Activated gamma-delta T cell treated with anti-CD3 and anti-CD28 coated beads, Interleukin-2, amount 50 U/mL, for 16 hours (primary cell): ENCODE measurements at places on chromosomes 5 and 9.

DNA sequence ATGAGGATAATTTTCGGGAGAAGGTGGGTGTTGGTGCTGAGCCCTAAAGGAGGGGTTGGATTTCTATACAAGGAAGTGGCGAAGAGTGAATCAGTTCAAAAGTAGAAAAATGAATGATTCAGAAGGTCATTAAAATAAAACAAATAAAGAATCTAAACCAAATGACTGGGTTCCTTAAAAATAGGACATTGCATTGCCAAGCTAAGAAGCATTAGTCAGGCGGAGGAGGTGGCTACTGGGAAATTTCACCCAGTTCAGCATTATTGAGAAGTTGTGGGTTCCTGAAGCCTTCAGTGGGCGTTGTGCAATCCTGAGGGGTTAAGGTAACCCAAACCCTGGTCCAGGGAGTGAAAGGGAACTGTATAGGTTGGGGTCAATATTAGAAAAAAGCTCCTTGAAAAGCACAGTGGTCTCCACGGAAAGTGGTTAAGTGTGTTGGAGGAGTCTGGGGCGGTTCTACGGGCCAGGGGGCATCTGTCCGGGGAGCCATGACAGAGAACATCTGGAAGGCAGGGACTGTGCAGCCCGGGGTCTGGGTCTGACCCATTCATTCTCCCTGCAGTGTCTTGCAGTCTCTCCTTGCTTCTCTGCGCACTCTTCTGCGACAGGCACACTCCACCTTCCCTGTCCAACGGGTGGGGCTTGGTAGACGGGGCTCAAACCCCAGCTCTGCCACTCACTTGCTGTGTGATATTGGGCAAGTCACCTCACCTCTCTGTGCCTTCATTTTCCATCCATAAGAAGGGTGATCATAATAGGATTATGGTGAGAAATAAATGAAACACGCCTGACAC, 27.6 kb upstream of the DUSP1 start:
- no peak for DNase-seq

DNA sequence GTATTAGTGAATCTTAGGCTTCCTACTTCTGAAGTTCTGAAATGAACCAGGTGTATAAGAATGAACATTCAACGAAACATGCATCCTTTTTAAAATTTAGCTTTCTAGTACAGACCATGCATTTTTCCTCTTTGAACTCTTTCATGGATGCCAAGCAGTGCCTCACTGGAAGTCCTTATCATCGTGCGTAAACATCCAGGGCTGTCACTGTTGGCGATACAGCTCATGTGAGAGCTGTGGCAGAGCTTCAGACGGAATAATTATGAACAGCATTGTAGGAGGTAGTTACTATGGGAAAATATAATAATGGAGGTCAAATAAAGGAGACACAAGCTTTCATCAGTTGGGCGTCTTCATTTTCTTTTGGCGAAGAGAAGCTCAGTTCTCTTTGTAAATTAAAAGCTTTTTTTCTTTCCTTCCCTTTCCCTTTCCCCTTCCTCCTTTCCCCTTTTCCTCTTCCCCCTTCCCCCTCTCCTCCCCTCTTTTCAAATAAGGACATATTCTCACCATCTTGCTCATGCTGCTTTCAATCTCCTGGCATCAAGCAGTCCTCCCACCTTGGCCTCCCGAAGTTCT, 167.3 kb downstream of the KDM4C start:
- no peak for DNase-seq

DNA sequence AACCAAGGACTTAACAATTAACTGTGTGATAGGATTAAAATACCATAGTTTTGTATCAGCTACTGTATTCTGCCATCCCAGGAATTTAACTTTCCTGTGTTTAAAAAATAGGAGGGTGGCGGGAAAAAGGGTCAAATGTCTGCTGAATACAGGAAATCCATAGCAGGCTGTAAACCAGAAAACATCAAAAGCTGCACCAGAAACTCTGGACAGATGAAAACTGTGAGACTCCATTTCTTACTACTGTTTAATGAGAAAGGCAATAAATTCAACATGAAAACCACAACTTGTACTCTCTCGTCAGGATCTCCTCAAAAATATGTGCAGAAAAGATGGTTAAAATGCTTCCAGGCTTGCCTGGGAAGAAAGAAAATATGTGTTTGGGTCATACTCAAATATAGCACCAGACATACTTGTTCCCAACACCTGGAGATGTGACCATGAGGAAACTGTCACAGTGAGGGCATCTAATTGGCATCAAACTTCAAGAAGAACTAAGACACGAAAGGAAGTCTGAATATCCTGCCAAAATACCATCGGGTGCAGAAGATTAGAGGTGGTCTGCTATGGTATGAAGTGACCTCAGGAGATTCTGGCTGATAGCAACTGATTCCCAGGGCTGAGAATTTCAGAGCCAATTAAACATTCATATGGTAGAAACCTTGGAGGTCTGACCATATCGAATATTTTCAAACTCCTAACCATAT, 164.7 kb upstream of the TARS1 start:
- no peak for DNase-seq

- DNase-seq: no peak
Observed at GRCh38 chr5:129609710-129610109, 138.2 kb upstream of the MINAR2 start.

GRCh38 chr9:93129286-93129685, 4.8 kb downstream of the NINJ1 start:
- DNase-seq: no peak

- DNase-seq: no peak
Observed at GRCh38 chr5:134140530-134141201, 26.2 kb downstream of the TCF7 start.

GRCh38 chr5:59999056-59999455, 105.5 kb upstream of the PDE4D start:
- no peak for DNase-seq

DNA sequence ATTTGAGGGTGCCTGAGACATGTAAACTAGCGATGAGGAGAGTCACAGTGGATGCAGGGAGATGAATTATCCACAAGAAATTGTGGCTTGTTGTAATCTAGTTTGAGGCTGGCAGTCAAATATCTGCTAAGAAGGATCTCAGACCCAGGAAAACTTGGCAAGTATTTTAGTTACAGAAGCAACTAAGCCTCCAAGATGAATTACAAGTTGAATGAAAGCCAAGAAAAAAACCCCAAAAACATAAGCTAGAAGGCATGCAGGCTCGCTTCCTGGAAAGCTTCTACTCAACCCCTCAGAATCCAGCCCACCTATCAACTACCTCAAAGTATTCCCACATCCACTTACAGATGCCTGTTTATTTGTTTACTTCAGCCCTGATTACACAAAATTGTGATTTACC, 696.9 kb downstream of the MAT2B start:
- DNase-seq: no peak

GRCh38 chr5:79630444-79630843, 18.2 kb downstream of the TENT2 start:
- no peak for DNase-seq

DNA sequence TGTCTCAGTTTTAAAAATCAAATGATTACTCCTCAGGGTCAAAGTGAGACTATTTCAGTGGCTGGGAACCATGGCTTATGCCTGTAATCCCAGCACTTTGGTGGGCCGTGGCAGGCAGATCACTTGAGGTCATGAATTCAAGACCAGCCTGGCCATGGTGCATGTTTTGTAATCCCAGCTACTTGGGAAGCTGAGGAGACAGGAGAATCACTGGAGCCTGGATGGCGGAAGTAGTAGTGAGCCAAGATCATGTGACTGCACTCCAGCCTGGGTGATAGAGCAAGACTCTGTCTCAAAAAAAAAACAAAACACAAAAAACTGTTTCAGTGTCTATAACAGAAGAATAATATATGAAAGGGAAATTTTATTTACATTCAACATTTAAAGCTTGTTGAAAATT, 182.9 kb downstream of the ARHGEF28 start:
- no peak for DNase-seq

DNA sequence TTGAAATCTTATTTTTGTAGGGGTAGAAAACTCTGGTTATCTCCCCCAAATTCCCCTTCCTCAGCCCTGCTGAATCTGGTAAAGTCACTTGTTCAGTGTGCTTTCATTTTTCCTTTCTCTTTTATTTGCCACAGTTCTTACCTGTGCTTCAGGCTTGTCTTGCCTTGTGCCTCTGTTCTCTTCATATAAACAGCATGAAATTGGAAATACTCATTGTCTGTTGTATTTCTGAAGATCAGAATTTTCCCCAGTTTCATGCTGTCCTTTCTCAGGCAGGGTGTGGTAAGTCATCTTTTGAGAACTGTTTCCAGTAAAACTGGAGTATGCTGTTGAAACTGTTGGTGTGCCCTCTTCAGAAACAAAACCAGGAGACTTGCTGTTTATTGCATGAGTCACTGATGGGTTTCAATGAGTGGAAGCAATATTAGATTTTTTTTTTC, 7.0 kb downstream of the PAM start:
- DNase-seq: no peak

GRCh38 chr5:169979871-169980270, 424 bp downstream of the INSYN2B start:
- DNase-seq: no peak

DNA sequence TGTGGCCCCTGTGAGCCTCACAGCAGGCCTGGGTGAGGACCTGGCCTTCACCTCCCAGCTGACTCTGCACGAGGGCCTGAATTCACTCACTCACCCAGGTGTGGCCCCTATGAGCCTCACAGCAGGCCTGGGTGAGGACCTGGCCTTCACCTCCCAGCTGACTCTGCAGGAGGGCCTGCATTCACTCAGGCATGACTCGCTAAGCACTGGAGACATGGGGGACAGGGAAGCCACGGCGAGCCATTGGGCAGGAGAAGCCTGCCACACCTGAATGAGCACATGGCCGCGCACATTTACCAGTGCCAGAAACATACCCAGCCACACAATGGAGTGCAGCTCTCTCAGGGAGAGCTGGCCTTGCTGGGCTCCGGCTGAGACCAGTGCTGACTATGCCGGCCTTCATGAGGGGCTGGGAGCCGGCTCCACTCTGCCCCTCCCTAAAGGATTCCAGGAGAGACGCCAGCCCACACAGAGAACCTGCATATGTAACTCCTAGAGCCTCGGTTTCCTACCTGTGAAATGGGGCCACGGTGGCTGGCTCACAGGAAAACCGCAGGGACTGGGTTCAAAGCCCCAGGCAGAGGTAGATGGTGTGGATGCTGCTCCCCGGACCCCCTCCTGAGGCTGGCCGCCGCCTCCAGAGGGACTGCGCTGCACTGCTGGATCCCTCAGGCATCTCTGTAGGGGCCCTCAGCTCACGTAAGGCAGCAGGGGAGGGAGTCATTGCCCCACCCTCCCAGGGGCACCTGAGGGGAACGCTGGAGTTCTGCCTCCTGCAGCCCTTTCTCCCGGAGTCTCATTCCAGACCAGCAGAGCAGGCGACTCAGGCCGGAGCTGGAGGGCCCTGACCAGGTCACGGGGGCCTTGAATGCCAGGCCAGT, 7.2 kb downstream of the ADAMTS2 start:
- DNase-seq: no peak

DNA sequence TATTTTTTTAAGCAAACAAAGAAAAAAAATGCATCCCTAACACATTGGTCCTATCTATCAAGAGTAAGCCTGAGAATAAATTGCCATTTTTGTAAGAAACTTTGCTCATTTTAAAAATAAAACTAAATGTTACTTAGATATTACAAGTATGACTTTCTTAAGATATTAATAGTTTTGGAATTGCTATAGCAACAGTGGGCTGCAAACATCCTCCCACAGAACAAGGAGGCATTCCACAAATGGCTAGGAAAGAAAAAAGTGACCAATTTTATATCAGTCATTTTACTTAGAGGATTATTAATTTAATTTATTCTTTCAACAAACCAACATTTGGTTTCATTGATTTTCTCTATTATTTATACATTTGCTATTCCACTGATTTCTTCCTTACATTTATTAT, 63.7 kb downstream of the LURAP1L start:
- no peak for DNase-seq

- no peak for DNase-seq
Observed at GRCh38 chr5:83354958-83355357, 116.6 kb upstream of the VCAN start.

DNA sequence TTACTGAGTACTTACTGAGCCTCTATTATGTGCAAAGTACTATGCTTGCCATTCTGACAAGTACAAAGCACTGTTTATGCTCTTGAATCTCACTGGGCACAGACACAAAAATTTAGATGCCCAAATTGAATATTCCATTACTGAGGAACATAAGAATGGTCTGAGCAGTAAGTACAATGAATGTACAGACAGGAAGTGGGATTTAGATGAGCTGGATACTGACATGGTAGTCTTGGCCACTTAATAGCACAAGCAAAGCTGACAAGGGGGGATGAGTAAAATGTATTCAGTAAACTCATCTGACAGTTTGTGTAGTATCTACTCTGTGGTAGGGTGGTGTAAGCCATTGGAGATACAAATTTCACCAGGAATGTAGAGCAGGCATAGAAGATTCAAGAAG, 132.4 kb downstream of the EFNA5 start:
- DNase-seq: no peak

- no peak for DNase-seq
Observed at GRCh38 chr9:125634040-125634717, 72.8 kb downstream of the MAPKAP1 start.

DNA sequence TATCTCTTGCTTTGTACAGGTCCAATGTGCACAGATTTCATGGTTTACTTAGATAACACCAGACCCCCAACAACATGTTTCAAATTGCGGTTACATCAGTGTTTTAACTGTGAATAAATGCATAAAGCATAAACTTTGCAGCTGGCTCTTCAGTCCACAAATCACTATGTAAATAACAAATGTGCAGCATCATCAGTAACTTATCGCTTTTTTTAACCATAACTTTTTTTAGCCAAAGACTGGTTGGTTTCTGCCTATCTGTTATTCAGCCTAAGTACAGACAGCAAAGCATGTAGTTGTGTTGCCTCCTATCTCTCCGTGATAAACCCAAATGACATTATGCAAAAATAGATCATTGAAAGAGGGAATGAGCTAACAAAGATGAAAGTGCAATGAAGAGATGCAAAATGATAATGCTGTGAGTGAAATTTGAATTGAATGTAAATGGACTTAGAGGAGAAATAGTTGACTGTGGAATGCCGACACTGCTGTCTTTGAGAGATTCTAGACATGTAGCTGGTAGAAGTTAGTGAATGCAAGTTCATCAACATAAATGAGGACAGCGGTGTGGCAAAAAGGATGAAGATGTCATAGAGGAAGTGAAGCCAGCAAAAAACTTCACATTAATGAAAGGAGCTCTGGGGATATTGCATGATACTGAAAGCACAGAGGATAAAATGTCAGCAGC, 108.8 kb downstream of the PDE8B start:
- DNase-seq: no peak

DNA sequence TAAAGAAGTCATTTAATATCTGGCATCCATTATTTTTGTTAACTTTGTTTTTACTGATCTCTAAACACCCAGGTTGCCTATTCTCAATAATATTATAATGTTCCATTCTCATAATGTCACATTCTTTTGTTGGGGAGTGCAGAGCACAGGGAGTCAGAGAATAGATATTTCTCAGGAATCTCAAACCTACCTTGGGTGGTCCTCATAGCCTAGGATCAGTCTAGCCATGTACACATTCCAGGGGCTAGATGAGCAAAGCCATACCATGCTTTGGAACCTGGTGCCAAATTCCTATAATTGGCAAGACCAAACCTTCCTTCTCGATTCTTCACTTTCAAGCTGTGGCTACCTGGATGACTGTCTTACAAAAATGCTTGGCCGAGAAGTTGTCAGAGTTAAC, 1124.7 kb upstream of the WWC1 start:
- DNase-seq: no peak
